ENCODE measurements at places on chromosomes 6 and 20.

- DNase-seq: no peak
Measured at GRCh38 chr6:149059557-149059956, 258.0 kb upstream of the TAB2 start.

DNA sequence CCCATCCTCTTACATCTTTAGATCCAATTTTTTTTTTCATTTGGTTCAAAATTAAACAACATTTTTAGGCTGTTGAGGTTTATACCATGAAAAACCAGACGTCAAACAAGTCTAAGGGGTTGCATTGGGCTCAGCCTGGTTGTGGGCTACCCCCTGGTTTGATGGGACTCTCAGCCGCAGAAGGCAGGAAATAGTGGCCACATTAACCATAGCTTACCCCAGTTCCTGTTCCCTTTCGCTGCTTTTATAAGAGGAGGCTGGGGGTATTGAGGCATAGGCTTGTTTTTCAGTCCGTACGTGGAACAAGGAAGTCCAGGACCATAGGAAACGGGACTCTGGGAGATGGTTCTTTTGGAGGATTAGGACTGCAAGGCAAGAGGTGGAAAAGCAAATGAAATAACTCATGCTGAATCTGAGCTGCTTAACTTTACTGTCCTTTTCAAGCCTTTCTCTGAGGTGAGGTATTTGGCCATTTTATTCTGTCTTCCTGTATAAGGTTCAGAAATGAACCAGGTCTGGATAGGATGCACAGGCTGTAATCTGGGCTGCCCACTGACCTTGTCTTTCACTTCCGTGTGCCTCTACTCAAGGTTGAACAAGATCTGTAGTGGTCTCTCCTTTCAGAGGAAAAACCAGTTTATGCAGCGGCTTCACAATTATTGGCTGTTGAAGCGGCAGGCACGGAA lies 7.7 kb downstream of the BRPF3 start:
- no peak for DNase-seq

- DNase-seq: no peak
Measured at GRCh38 chr20:45852326-45852725, 4.9 kb downstream of the ACOT8 start.

DNA sequence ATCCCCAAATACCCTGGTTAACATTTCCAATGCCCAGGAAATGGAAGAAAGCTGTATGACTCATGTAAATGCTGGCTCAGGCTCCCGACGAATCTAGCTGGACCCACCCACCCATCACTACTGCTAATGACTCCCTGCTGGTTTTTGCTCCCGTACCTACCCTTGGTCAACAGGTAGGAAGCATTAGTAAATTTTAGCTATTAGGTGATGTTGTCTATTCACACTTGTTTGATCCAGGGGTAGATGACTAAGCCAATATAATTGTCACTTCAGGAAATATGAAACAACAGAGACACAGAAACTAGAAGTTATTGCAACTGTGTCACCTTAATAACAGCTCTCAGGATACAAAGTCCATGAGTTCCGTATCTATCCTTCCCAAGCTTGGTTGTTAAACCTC lies 94.4 kb upstream of the BEND6 start:
- DNase-seq: no peak

GRCh38 chr6:64926051-64926450 lies 781.0 kb downstream of the EYS start:
- no peak for DNase-seq

GRCh38 chr6:13292774-13293173 lies 35.6 kb downstream of the TBC1D7 start:
- DNase-seq: no peak

DNA sequence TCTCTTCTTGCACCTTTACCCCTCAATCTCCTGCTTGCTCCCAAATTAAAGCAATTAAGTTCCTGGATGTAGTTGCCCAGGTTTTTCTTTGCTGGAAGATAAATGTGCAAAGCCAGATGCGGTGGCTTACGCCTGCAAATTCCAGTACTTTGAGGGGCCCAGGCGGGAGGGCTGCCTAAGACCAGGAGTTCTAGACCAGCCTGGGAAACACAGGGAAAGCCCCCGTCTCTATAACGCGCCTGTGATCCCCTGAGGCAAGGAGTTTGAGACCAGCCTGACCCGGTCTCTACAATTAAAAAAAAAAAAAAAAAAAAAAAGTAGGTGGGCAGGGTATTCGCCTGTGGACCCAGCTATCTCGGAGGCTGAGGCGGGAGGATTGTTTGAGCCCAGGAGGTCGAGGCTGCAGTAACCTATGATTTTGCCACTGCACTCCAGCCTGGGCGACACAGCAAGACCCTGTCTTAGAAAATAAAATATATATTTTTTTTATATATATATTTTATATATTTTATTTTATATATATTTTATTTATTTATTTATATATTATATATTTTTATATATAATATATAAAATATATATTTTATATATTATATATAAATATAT lies 461 bp upstream of the DCDC2 start:
- no peak for DNase-seq

- DNase-seq: no peak
Measured at GRCh38 chr6:106103728-106104109, 17.6 kb downstream of the PRDM1 start.

DNA sequence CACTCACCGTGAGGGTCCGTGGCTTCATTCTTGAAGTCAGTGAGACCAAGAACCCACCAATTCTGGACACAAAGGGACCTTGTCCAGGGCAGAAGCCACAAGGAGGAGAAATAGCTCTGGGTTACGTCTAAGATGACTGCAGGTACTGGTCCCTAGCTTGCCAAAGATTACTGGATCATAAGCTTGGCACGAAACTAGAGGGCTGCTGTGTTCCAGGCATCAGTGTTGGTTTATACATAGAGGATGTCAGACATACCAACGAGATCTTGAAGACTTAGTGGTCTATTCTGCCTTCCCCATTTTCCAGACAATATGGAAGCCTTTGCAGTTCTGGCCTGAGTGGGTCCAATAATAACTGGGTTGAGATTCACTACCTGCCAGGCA lies 175.7 kb downstream of the TBX18 start:
- no peak for DNase-seq
